Stimulated activated memory B cell treated with anti-CD40 and anti-IgM and Interleukin-4, amounts not matched to agents 10 μg/mL and 1 μg/mL and 100 μg/mL, for 72 hours (primary cell): ENCODE measurements at places on chromosomes 7 and 10.

- ATAC-seq = no peak
These were observed 626 bp downstream of the PRPF18 start for GRCh38 chr10:13587391-13587790.

DNA sequence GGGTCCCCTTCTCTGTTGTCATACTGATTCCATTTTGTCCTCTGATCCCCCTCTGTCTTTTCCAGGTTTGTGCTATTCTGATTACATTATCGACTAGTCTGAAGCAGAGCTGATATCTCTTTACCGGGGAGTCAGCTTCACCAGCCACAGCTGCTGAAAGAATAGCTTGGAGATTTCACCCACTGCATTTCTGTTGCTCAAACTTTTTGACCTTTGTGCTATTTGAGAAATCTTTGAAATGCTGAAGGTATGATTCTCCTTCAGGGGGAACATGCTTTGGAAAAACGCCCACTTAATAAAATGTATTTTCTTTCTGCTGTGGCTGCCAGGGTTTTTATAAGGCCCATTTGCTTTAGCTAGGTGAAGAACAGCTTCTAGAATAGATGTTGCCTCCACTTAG lies 197.8 kb upstream of the TCF7L2 start:
- no peak for ATAC-seq

- ATAC-seq = no peak
These were observed 44.4 kb upstream of the STRIP2 start for GRCh38 chr7:129389829-129390228.

GRCh38 chr10:33325929-33326328 lies 8.5 kb downstream of the NRP1 start:
- no peak for ATAC-seq

- no peak for ATAC-seq
These were observed 31.3 kb downstream of the PAX2 start for GRCh38 chr10:100776671-100777070.

GRCh38 chr7:96591900-96592676 lies 117.6 kb downstream of the SEM1 start:
- ATAC-seq = no peak

DNA sequence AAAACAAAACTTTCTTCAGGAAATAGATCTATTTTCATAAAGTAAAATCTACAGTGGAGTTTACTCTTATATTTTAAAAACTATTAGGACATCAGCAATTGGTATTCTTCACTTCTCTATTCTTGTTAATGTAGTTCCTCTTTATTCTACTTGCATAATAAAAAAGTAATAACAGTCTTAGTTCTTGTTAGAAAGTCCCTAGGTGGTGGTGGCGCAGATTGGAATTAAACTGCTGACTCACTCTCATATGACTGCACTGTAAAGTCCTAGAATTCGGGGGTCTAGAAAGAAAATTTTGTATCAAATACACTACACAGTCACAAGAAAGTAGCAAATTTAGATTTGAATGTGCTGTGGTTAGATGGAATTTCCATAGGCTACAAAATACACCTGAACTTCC lies 44.6 kb upstream of the TES start:
- ATAC-seq = peak; percentile 90

DNA sequence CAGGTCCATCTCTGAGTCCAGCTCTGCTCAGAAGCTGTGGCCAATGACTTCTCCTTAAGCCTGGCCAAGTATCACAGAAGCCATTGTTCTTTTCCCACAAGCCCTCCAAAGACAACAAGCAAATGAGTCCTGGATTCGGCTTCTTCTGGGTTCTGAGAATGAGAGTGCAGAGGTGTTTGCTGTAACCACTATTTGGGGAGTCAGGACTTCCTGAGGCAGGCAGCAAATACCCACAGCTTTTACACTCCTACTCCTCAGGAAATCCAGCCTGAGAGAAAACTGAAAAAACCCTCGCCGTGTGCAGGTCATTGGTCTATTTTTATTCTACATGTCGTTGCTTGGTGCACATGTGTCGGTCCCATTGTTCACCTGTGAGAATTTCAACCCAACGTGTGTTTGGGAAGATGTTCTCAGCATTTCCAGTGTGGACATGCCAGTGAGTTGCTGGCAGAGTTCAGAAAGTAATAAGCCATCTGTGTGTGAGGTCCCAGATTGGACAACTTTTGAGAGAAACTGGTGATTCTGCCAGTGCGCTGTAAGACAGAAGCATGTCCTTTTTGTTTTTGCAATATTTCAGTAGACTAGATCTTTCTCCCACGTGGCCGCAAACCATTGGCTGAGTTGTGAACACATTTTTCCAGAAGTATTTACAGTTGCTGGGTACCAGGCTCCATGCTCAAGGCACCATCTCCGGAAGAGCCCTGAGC lies 121.6 kb upstream of the LYZL2 start:
- ATAC-seq = no peak

DNA sequence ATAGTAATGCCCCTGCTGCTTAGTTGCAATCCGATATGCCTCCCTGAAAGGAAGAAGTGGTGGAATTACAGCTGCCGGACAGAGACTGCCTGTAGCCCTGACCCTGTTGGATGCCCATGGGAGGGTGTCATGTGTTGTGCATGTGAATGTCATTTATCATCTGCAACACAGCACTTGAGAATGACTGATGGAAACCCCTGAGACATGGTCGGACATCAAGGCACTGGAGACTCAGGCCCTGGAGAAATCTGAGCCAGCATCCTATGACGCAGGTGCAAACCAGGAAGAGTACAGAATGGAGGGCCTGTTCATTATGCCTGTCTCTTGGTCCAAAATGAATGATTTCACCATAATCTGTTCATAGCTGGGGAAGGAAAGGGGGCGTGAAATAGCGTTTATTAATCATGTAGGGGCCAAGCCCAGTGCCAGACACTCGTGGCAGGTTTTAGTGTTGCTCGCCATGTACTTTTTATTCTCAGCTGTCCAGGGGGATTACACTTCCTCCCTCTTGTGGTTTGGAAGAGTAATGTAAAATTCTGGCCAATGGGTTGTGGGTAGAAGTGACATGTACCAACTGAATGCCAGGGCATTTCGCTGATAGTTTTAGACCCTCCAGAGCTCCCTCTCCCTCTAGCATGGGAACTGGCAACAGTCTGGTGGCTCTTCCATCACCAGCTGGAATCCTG lies 23.0 kb upstream of the LEP start:
- no peak for ATAC-seq

GRCh38 chr7:138804618-138805017 lies 6.6 kb upstream of the ATP6V0A4 start:
- no peak for ATAC-seq

DNA sequence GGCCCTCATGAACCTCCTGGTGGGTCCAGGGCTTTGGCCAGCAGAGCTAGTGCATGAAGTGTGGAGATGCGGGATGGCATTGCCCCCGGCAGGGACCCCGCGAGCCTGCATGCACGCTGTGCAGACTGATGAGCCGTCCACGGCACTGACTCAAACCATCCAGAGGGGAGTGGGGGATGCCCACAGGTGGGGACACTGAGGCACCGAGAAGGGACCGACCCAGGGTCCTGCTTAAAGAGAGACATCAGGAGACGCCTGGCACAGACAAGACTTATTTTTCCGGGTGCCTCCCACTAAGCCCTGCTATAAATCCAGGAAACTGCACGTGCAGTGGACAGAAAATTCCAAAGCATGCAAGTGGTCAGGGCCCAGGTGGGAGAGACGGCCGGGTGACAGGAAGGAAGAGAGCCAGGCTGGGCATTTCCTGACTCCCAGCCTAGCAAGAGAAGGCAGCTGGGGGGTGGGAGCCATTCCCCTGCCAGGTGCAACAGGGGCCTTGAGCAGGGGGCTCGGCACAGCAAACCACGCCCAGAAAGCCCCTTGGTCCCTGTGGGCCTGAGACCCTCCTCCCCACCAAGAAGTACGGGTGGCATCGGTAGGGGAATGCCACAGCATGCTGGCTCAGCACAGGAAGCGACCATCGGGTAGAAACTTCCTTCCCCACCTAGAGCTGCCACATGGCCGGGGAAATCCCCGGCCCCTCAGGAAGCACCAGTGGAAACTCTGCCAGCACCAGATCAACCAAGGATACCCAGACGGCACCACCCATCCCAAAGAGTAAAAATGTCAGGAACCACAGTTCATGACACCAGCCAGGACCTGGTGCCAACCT lies 91.5 kb downstream of the FOXL3 start:
- ATAC-seq = no peak

- ATAC-seq = no peak
These were observed 604 bp upstream of the SHTN1 start for GRCh38 chr10:117005527-117006055.

DNA sequence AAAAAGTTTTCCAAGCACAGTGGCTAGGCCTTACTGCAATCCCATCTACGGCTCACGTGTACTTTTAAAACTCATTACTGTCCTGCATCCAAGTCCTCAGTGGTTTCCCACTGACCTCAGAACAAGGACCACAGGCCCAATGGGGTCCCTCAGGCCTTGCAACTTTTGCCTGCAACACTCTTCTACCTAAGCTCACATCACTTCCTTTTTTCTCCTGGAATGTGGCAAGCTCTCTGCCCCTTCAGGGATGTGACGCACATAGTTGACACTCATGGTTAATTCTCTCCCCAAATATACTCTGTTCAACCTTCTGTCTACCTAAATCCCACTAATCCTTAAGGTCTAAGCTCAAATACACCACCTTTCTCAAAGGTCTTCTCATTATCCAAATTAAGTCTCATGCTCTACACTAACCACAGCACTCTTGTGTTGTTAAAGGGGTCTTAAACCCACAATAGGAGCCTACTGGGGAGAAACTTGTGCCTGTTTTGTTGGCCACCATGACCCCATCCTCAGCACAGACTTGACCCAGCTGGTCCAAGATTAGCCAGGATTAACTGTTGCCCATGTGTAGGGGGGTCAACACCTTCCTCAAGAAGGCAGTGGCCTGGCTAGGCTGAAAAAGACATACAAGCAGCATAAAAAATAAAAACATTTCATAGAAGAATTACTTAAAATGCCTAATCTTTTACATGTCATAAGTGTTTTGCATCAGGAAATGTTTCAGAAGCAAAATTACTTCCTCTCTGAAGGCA lies 15.2 kb downstream of the HNRNPF start:
- no peak for ATAC-seq

GRCh38 chr10:114380060-114380459 lies 24.2 kb downstream of the AFAP1L2 start:
- no peak for ATAC-seq

- no peak for ATAC-seq
These were observed 1225.5 kb upstream of the CELF2 start for GRCh38 chr10:9792181-9792580.

GRCh38 chr7:78594156-78594555 lies 795.6 kb downstream of the PHTF2 start:
- ATAC-seq = no peak

DNA sequence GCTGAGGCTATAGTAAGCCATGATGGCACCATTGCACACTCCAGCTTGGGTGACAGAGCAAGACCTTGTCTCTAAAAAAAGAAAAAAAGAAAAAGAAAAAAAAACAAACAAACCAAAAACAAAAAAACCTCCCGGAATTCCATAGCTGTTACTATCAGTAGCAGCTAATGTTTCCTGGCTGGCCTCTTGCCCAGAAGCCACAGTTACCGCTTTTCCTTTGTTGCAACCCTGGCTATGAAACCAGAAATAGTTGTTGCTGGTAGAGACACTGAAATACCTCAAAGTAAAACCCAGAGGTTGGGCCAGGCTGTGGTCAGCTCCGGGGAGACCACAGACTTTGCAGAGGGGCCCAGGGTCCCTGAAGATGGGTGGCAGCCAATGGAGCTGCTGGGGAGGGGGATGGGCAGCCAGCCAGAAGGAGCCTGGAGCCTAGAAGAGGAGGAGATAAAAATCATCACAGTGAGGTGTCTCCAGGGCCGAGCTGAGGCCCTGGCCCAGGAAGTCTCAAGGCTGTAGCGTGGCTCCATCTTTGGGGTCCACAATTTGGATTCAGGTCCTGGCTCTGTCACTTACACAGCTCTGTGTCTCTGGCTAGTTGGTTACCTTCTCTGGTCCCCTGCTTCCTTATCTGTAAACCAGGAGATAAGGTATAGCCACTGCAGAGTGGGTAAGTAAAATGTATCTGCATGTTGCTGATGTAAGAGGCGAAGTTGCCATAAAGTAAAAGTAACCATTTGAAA lies 3.4 kb upstream of the CHST12 start:
- no peak for ATAC-seq

DNA sequence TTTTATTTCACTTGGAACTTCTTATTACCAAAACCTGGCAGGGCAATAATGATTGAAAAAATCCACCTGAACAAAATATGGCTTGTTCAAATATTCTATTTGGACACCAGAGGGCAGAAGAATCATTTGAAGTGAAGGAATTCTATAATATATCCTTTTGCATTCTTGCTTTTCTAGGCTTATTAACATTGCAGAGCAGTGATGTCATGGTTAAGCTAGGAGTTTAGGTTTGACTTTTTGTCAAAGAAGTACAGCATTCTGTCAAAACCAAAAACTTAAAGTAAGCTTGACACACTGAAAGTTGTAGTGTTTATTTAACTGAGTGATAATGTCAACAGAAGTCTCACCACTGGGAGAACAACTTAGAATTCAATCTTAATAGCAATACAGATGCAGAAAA lies 156.0 kb downstream of the SEMA3D start:
- no peak for ATAC-seq

GRCh38 chr7:81707966-81708365 lies 61.9 kb downstream of the HGF start:
- ATAC-seq = no peak

- ATAC-seq = peak; percentile 83
These were observed 514 bp downstream of the NHLRC2 start for GRCh38 chr10:113854761-113855588.

DNA sequence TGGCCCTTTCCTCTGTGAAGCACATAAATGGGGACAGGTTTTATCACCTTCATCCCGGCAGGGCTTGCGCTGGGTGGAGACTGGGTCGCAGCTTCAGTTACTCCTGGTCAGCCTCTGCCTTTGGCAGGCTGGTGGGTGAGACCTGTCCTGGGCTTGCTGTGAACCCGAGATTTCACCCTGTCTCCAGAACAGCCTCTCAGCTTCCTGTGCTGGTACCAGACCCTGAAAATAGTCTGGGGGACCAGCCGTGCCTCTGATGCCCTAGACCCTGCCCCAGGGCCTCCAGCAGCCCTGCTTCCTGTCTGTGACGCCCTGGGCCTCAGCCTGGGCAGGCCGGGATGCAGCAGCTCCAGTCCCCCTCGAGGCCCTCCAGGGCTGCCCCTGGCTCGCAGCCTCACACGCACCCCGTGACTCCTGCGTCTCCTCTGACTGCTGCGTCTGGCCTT lies 13.2 kb upstream of the PWWP2B start:
- ATAC-seq = no peak

- ATAC-seq = no peak
These were observed 1073.9 kb downstream of the GRM8 start for GRCh38 chr7:126178865-126179264.

DNA sequence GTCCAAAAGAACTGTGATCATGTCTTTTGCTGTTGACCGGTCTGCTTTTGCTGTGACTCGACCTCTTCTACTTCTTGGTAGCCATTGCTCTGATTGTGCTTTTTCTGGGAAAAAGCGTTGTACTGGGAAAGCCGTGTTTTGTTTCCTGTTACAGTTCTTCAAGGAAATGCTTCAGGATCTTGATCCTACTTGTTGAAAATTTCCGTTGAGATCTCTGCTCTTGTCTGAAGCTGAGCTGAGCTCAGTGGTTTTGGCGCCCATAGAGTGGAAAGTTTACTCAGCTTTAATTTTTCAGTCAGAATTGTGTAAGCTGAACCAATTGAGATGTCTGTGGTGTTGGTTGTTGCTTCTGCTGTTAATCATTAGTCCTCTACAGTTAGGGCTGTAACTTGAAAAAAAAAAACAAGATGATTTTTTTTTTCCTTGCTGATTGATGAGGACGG lies 302.2 kb downstream of the CCDC3 start:
- ATAC-seq = no peak
